Psoas muscle (tissue), 8 donors: ENCODE measurements at places on chromosomes 12 and 14. TPM values are rescaled to one million over a fixed set of nuclear protein-coding genes. Genes with fewer than 3 reads are reported as not detected.

DNA sequence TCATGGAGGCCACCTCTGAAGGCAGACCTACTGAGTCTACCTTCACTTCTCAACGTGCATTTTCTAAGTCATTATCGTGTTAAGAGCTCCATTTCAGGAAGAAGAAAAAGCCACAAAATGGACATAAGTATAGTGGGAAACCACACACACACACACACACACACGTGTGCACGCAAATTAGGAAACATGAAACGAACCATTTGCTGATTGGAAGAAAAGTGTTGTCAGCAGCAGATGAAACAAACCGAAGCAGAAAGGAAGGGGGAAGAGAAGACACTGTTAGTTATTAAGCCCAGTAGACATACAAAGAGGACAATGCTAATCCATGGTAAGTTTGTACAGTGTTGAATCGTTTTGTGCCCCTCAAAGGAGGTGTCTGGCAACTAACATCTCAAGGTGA is 9.9 kb upstream of the VPS33A start:
- no peak for DNase-seq

Gene TRIM9
- polyA plus RNA-seq = 0.17 TPM

- DNase-seq = no peak
Measured at GRCh38 chr12:3655328-3655900, 97.5 kb downstream of the CRACR2A start.

GRCh38 chr12:58313091-58313855 is 371.9 kb downstream of the ATP23 start:
- DNase-seq = no peak

DNA sequence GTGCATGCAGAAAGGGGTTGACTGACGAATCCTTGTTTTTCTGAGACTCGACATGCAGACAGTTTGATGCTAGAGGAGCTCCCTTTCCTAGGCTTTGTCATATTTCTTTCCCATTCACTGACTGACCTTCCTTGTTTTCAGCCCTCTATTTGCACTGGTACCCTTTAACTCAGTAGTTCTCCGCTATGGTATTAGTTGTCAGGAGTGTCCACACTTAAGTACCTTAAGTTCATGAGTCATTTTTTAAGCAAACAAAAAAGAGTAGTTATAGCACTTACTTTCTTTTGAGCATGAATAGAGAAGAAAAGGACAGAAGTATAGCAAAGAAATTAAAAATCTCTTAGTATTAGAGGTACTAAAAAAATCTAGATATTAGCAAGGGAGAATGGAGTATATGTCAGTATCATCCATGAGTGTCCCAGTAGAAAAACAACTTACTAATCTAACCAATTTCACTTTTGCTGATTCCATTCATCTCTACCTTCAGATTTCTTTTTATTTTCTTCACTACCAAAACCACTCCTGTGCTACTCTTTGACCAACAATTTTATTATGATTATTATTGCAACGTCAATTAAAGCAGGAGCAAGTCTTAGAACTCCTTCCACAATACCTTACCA is 8.3 kb downstream of the ATP2B1 start:
- no peak for DNase-seq

- DNase-seq = no peak
Measured at GRCh38 chr14:73606271-73606670, 6.0 kb upstream of the ACOT6 start.

GRCh38 chr14:77071938-77072388 is 26.1 kb upstream of the CIPC start:
- no peak for DNase-seq

DNA sequence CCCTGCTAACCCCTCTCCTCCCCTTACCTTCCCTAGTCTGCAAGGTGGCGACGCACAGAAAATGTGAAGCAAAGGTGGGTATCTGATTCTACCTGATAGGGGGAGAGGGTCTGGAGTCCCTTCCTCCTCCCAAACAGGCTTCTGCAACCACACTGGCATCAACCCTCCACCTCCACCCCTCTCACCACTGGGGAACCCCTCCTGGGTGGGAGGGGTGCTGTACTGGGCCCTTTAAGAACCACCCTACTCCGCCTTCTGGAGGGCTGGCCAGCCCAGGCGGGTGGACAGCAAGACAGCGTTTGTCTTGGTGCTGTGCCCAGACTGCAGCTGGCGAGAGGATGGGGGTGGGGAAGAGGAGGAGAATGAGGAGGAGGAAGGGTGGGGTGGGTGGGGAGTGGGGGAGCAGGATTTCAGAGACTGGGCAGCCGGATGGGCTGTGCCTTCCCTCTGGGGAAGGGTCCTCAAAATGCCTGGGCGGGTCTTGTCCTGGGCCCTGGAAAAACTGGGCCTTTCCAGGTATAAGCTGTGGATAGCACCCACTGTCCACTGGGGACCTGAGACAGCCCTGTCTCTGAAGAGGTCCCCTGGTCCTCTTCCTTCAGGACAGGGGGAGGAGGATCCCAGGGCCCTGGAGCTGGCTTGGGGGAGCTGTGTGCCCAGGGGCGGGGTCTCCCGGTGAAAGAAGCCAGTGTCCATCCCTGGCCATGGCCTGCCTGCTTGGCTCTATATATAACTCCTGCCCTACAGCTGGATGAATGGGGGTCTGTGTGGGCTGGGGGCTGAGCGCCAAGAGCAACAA is 2.8 kb downstream of the TNS2 start:
- peak; percentile 92 for DNase-seq

- DNase-seq = no peak
Measured at GRCh38 chr14:77116172-77116817, 18.2 kb downstream of the CIPC start.

Gene ATF7IP
- polyA plus RNA-seq = 5.8 TPM

Gene TMEM119
- 0.34 TPM for polyA plus RNA-seq

DNA sequence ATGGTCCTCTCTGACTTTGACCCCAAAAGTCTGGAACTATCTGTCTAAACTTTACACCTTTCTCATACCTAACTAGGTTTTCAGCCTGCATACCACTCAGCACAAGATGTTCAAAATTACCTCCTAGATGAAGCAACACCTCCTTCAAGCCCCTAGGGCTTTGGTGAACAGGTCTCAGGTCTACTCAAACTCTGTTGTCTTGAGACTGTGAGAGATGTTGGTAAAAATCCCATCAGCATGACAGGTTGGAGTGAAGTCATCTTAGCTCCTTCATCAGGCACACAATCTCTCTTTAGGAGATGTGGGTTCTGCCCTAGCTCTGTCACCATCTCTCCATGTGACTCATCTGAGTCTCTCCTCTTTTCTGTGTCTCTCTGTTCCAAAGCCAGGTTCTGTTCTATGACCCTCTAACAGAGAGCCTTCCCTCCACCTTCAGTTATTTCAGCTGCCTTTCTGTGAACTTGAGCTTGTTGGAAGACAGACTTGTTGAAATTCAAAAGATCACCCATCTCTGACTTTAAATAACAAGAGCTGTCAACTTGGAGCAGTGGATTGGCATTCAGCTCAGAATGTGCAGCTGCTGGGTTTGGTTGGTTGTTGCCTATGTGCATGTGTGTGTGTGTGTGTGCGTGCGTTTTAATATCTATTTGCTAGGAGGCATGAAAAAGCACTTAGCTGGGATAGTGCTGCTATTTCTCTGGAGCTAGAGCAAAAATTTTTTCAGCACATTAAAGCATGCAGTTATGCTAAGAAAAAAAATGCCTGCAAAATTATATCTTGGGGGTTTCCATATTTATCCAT is 130.7 kb downstream of the CRACR2A start:
- DNase-seq = no peak

Gene M6PR
- polyA plus RNA-seq = 45.0 TPM

DNA sequence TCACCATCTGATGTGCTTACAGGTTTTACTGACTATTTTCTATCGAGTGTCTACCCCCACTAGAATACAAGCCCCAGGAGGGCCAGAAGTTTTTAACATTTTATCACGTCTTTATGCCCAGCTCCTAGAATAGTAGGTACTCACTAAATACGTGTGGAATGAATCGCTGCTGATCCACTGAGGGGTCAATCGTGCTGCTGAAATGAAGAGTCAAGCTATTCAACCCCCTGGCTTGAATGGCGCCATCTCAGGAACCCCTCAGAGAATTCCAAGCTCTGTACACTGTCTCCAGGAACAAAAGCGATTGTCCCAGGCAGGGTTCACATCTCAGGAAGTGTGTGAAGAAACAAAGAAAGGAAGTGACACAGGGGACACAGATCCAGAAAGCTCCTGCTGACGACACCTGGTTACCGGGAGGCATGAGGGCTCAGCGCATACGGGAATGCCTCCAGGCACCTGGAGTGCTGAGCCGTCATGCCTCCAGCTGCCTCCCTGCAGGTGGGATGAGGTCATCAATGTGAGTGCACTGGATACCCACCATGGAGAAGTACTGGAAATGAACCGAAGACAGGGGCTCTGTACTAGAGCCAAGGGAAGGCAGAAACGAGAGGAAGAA is 45.6 kb downstream of the PITPNM2 start:
- DNase-seq = no peak

Gene C12orf75
- polyA plus RNA-seq = 84.9 TPM

Gene NDUFA12
- 254 TPM for polyA plus RNA-seq

GRCh38 chr14:35688126-35688826 is 120.8 kb downstream of the RALGAPA1 start:
- DNase-seq = no peak

DNA sequence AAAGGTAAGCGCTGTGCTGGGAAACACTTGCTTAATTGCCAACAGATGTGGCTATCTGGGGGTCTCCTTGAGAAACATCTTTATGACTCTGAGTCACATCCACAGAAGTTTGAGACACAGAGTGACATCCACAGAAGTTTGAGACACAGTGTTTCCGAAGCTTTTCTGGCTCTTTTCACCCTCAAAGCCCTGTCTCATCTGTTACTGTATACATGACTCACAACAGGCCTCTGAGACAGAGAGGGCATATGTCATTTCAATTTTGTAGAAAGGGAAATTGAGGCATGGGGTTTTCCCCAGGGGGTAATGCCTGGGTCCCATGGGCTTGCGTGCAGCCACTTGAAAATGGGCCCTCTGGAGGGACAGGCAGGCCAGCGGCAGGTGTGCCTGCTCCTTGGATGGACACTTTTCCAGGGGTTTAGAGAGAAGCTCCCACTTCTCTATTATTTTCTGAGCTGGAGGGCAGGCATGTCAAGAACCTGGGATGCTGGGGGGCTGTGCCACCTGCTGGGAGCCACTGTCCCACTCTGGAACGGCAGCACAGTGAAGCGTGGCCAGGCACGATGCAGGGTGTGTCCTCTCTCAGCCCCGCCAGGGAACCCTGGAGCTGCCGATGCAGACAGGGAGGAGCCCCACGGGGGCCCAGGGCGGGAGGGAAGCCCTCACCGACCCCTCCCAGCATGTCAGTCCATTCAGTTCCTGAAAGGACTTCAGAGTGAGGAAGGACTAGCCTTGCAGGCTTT is 111.3 kb upstream of the FKBP4 start:
- no peak for DNase-seq

Gene PCED1B
- polyA plus RNA-seq = 0.38 TPM

Gene COX8C
- polyA plus RNA-seq = not detected

Gene TEX22
- polyA plus RNA-seq = 0.10 TPM

Gene CRADD
- 11.0 TPM for polyA plus RNA-seq

DNA sequence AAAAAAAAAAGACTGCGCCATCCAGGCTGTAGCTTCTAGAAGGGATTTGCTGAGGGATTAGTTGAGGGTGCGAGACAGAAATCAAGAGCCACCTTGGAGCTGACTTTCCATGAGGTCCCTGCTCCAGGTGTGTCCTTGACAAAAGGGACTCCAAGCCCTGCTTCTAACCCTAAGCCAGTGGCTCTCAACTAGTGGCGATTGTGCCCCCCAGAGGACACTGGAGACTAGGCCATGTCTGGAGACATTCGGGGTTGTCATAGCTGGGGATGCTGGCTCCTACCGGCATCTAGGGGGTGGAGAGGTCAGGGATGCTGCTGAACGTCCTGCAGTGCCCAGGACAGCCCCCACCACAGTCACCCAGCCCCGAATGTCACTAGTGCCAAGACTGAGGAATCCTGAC is 40.6 kb downstream of the SPRING1 start:
- DNase-seq = no peak

DNA sequence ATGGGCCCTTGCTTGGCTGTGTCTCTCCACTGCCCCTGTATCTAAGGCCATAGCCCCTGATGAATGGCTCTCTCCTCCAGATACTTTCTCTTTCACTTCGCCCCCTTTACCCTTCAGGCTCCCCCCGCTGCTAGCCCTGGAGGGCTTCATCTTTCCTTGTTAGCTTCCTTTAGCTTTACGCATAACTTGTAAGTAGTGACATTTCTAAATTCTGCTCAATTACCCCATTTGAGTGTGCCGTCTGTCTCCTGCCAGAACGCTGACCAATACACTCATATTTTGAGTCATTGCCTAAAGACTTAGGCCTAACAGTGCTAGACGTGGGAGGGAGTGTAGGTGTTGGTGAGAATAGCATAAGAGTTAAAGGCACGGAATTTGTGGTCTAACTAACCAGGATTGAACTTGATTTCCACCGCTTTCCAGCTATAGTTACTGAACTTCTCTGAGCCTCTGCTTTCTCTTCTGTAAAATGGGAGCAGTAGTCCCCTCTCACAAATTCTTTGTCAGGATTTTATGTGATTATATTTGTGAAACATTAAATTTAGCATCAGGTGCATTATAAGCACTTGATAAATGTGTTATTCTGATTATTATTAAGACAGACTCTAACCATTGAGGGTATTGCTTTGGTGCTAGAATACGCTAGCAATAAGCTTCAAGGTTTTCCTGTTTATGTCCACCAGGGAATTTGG is 129.3 kb downstream of the ZFP36L1 start:
- no peak for DNase-seq

GRCh38 chr12:117092886-117093285 is 6.3 kb downstream of the TESC start:
- DNase-seq = no peak

DNA sequence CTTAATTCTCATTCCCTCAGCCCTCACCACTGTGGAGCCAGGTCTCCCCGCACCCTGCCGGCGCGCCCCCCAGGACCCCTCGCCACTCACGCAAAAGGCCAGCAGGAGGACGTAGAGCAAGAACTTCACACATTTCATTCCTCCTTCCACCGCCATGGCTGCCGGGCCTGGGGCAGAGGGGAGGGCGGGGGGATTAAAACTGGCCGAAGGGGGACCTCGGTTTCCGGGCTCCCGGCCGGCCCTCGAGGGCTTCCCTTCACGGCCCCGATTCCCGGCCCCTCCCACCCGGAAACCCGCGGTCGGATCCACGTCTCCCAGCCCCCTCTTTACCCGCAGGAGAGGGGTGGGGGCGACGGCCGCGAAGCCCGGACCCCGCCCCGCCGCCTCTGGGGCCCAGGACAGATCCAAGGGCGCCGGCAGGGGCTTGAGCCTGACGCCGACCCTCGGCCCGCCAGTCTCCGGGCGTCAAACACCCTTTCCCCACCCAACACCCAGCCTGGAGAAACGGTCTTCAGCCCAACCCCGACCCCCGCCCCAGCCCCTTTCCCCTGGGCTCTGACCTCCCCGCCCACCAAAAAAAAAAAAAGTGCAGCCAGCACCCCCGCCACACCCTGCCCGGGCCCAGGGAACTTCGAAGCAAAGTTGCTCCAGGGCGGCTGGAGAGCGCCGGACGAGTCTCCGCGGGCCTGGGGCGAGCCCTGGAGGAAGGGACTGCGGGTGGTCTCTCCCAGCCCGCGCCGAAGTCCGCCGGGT is 447 bp downstream of the CD63 start:
- peak; percentile 85 for DNase-seq

DNA sequence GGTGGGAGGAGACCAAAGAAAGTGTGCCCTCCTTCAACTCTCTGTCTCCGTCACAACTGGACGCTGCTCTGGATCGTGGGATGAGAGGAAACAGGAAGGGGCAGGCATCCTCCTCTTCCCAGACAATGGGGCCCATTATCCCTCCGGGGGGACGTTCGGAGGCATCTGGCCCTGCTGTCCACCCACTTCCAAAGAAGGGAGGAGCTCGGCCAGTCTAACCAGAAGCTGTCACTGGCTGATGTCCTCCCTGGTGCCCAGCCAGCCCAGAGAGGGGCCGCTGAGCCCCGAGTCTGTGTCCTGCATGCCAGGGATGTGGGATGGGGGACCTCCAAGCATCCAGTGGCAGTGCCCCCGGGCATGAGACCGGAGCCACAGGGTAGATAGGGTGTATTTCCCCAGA is 39.8 kb upstream of the MEG3 start:
- no peak for DNase-seq

- no peak for DNase-seq
Measured at GRCh38 chr14:36105401-36105800, 71.1 kb downstream of the PTCSC3 start.
